ENCODE measurements at places on chromosomes 4 and X.

- DNase-seq = no peak
Observed at GRCh38 chr4:183763990-183764754, 105.1 kb downstream of the TRAPPC11 start.

DNA sequence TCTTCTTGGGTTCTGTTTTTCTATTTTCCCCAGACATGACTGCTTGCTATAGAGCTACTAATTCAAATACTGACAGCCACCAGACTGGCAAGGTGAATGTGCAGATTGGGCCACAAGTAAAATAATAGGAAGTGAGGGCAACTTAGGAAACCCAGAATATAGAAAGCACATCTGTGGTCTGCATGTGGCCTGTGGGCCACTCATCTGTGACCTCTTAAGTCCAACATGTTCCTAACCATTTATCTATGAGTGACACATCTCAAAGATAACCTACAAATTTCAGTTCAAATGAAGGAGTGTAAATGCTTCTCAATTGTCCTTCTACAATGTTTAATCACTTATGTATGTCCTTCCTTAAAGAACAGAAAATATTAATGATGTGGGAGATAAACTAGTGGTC, 128.9 kb downstream of the REELD1 start:
- no peak for DNase-seq

DNA sequence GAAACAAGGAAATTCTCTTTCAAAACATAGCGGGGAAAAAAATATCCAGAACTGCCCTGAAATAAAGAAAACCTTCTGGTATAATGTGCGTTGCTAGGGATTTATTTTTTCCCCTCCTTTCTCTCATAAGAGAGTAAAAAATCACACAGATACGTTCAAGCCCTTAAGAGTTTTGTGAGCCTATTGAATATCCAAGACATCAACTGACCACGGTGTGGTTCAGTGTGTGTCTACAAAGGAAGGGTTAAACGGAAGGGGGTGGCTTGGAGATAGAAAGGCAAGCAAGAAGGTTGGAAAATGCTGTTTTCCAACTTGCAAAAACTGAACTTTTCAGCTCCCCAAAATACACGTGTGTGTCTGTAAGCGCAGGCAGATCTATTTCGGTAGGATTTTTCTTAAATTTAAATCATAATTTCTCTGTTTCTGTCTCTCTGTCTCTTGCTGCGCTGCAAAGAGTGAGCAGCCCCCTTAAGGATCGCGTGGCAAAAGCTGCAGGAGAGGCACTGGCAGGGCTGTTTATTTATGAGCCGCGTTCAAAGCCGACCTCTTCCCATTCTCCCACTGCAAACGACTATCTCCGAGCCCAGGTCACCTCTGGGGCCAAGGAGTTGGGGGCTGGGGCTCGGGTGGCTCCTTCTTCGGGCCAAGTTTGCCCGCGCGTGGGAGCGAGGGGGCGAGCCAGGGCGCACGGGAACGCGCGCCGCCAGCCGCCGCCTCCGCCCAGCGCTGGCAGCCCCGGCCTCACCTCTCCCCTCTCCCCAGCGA, 492 bp upstream of the SLIT2 start:
- peak; percentile 52 for DNase-seq

DNA sequence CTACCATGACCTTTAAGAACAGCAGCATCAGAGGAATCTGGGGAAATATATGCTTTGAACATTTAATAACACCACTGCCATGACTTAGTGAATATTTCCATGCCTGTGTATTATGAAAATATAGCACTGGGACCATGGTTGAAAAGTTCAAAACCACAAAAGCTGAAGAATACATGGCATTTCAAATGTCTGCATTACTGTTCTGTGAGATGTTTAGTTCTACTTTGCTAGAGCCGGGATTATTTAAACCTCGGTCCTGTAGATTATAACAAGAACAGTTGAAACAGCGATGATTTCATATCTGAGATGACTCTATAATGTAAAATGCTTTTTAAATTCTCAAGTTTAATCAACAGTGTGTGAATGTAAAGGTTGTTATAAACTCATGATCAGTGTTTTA, 126.7 kb upstream of the AGA start:
- DNase-seq = no peak

DNA sequence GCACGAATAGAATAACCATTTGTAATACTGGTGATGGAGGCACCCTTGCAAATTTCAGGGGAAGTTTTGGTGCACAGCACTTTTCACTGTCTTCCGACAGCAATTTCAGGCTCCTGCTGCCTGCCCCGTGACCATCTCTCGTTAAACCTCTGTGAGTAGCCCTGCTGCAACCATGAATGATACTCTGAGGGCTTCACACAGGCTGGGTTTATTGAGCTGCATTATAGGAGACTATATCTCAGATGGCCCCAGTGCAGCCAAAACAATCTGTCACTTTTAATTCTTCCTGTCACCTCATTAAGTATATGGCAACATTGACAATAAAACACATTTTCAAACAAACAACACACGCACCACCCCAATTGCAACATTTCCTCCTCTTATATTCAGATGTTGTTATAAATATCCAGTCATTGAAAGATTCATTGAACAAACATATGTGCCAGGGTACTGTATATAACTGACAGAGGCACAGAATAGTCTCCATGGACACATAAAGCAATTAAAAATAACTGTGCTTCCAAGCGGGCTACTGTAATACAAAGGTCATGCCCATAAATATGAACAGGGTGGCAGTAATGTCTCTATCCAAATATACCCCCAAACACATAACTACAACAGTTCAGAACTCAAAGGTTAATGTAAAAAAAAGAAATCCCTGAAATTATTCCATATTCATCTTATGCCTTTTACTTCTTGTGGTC, 477.0 kb downstream of the GBA3 start:
- DNase-seq = no peak

- DNase-seq = no peak
Observed at GRCh38 chr4:8240211-8241041, 29.1 kb upstream of the HTRA3 start.

GRCh38 chr4:106679063-106679462, 310.5 kb upstream of the GIMD1 start:
- no peak for DNase-seq

- no peak for DNase-seq
Observed at GRCh38 chr4:148311526-148311925, 130.7 kb downstream of the NR3C2 start.

GRCh38 chr4:156476359-156476758, 495.2 kb downstream of the PDGFC start:
- peak; percentile 94 for DNase-seq

- peak; percentile 22 for DNase-seq
Observed at GRCh38 chr4:147325571-147325981, 155.3 kb upstream of the EDNRA start.

DNA sequence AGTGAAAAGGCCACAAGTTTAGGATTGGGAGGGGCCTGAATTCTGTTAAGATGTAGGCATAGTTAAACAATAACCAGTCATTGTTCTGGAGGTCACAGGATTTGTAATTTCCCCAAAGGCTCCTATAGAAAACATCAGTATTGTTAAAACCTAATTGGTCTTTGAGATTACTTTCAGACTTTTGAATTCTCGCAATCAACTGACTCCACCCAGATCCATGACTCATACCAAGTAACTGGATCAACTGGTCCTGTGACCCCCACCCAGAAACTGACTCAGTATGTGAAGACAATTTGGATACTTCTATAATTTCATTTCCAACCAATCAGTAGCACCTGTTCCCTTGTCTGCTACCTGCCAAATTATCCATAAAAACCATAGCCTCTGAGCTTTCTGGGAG, 28.4 kb downstream of the MAGEB16 start:
- no peak for DNase-seq

- no peak for DNase-seq
Observed at GRCh38 chr4:39181520-39181904, 817 bp upstream of the WDR19 start.

- DNase-seq = no peak
Observed at GRCh38 chr4:86967073-86967472, 32.3 kb downstream of the AFF1 start.

DNA sequence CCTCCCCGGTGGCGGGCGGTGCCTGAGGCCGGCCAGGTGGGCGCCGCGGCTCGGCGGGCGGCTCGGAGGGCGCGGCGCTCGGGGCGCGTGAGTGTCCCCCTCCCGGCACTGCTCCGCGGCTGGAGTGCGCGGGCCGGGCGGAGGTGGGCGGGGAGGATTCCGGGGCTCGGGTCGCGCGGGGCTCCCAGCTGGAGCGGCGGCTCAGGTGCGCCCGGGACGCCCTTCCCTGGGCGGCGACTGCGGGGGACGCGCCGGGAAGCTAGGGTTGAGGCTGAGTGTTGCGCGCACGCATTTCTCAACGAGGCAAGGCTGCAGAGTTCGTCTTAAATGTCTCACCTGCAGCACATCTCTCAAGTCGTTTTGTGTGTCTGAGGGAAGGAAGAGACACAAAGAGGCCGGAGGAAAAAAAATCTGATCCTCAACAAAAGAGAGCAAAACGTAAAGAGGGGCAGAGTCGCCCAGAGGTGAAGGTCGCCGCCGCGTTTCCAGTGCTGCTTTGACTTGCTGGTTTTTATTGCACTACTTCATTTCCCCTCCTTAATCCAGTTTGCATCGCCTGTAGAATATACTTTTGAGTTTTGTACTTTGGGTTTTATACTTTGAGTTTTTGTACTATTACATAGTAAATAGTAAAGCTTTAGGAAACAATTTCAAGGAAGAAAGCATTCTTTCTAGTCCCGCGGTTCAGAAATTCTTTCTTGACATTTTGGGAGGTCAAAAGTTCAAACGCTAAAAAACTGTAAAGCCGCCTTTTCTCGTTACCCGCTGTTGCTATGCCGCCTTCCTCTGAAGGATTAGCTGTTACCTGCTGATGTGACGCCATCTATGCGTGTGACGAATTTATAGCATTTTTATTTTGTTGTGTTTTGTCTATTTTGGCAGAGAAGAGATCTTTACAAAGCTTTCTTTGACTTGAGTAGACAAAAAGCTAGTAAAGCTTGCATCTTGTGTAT, 106.5 kb upstream of the STOX2 start:
- DNase-seq = no peak

Measured in fibroblast of the aortic adventitia (primary cell).